ENCODE measurements at places on chromosomes 13 and 19.

GRCh38 chr19:44747739-44748425, 626 bp upstream of the BCL3 start:
- DNase-seq: peak; percentile 50

DNA sequence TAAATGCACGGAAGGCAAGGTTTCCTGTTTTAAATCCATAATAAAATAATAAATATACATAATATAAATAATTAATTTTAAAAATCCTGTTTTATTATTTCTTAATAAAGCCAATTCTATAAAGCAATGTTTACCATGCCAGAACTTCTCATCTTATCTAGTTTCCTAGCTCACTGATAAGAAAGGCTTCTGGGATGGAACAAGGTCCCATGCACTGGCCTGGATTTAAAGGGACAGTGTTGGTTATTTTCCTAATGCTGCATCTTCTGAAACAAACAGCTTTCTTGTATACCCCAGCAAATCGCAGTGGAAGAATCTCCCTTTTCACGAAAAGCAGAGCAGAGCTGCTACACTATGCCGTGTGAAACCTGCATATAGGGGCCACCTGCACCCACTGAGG, 68.8 kb downstream of the LNX2 start:
- no peak for DNase-seq

DNA sequence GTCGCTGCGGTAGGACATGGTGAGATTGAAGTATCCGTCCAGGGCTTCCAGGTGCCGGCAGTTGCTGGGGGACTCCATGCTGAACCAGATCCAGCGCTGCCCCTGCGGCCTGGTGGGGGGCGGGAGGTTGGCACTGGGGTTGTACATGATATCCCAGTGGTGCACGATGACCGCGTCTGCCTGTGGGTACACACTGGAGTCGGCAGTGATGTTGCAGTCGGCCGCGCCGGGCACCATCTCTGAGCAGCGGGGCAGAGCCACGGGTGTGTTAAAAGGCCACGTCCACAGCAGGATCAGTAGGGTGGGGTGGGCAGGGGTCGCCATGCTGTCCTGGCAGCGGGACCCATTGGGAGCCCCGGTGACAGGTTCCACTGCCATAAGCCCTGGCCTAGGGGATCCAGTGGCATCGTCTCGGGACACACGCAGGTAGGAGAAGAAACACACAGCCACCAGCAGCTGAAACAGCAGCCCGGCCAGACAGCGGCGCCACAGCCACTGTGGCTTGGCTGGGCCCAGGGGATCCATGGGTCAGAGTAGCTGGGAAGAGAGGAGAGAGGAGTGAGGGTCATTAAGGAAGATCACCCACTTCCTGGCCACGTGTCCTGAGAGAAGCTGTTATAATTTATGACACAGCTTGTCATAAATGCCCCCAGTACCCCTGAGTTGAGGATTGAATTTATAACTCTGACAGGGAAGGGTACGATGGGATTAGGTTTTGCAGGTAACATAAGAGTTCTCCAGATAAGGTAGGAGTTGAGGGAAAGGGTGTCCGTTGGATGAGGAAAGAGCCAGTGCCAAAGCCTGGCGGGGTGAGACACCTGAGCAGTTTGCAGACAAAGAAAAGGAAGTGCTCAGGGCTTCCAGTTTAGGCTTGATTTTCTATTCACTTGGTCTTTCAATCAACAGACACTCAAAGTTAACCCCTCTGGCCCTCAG, 2.9 kb downstream of the FUT5 start:
- DNase-seq: no peak

DNA sequence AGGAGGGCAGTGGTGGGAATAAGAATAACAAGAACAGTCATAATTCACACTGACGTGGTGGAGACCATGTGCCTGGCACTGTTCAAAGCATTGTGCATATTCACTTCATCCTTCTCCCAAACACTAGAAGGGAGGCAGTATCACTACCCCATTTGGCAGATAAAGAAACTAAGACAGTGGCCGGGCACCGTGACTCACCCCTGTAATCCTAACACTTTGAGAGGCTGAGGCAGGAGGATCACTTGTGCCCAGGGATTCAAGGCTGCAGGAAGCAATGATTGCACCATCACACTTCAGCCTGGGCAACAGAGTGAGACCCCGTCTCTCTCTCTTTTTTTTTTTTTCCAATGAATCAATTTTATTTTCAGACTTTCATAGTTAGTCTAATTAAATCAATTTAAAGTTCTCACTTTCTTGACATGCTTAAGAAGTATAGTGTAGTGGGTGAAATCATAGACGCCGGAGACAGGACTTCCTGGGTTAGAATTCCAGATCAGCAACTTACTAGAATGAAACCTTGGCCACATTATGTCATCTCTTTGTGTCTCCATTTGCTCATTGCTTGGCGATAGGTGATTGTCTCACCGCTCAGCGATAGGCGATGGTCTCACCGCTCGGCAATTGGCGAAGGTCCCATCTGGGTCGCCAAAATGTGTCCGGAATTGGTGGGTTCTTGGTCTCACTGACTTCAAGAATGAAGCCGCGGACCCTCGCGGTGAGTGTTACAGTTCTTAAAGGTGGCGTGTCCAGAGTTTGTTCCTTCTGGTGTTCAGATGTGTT, 5.3 kb upstream of the ATG4D start:
- no peak for DNase-seq

GRCh38 chr13:69556540-69557196, 551.0 kb upstream of the ATXN8OS start:
- DNase-seq: no peak

- no peak for DNase-seq
These were observed 48.6 kb downstream of the CHST8 start for GRCh38 chr19:33670398-33670797.

DNA sequence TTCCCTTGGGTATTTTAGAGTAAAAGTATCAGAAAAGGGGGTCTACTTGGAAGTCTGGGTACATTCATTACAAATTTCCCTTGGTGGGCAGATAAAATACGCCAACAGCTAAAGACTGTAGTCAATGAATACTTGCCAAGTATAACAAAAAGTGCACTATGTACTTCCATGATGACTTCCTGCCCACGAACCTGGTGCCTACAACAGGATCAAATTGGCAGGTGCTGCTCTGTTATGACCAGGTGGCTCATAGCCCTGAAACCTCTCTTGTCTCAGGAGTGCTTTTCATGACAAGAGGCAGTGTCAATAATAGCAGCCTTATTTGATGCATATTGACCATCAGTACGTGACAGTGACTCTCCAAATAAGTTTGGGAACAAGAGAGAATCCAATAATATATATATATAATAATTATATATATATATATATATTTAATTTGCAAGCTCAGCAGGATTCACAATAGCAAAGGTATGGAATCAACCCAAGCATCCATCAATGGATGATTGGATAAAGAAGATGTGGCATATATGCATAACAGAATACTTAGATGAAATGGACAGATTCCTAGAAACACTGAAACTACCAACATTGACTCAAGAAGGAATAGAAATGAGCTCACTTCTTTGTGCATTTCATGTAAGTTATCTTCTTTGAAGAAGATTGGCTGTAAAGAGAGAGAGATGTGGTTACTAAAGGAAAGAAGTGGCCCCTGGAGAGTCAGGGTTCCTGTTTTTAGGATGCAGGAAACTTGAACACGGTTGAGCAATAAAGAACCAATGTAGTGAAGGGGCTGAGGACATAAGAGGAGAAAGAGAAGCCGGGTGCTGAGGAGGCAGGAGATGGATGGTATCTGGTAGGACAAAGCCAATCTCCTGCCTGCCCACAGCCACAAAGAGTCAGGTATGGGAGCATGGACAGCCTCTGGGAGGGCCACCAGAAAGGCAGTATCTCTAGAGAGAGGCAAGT, 52.0 kb upstream of the GTF2F2 start:
- no peak for DNase-seq

DNA sequence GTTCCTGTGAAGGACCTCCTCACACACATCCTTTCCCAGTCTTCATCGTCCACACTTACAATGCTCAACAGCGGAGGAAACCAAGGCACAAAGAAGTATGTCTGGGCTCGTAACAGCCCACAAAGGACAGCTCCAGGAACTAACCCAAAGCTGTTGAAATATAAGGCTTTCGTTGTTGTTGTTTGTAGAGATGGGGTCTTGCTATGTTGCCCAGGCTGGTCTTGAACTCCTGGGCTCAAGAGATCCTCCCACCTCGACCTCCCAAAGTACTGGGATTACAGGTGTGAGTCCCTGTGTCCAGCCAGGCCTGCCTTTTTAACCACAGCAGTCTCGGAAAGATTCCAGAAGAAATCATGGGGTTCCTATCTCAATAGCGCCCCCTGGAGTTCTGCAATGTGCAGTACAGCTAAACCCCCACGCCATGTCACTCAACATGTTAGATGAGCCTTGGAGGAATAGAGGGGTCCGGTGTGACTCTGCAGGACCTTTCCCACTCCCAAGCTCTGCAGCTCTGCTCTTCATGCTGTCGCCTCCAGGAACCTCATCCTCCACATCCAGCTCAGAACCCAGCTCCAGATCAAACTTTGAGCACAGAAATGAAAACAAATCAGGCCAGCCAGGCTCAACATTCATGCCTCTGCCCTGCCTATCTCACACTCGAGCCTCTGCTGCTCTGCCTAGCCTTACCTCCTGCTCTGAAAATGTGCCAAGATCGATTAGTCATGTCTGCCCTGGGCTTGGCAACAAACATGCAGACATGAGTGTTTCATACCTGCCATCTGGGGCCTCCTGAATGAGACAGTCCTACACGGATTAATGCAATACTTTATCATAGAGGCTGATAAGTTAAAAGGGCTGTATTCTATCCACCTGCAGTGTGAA, 7.5 kb downstream of the PLA2G4C start:
- DNase-seq: peak; percentile 59

GRCh38 chr13:31894931-31895330, 136.6 kb upstream of the FRY start:
- no peak for DNase-seq

- DNase-seq: no peak
These were observed 11.9 kb downstream of the ARHGAP33 start for GRCh38 chr19:35787227-35787799.

- DNase-seq: peak; percentile 28
These were observed 8.3 kb upstream of the MTRF1 start for GRCh38 chr13:41271456-41272285.

All from activated naive CD4-positive, alpha-beta T cell treated with anti-CD3 and anti-CD28 coated beads, Interleukin-2, amount 10 ng/mL, durations not matched to agents 7 days and 5 days (primary cell).